ENCODE measurements at places on chromosomes 16 and 17.
A peak's percentile ranks its signal among the peaks of the same experiment; 100 is the strongest.

- no peak for DNase-seq
Measured at GRCh38 chr17:39775031-39775430, 37.3 kb downstream of the GRB7 start.

DNA sequence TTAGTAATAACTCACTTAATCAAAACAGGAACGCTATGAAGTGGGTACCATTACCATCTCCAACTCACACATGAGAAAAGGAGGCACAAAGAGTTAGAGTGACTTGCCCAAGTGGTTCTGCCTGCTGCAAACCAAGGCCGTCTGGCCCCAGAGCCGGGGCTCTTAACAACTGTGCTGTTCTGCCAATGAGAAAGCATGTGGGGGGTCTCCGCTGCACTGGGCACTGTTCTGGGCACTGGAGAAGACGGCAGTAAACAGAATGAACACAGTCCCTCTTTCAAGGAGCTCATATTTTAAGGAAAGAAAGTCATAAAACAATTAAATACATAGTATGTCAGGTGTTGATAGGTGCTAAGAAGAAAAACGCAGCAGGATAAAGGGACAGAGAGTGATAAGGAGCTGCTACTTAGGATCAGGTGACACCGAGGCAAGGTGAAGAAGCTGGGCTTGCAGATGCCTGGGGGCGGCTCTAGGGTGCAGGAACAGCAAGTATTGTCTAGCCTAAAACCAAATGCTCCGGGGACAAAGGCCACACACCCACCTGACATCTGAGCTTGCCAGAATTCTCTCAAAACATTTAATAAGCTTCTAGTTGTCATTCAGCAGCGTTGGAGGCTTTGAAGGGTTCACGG is 6.5 kb downstream of the STX8 start:
- DNase-seq = no peak

- DNase-seq = no peak
Measured at GRCh38 chr16:59593194-59593661, 859.1 kb upstream of the GOT2 start.

DNA sequence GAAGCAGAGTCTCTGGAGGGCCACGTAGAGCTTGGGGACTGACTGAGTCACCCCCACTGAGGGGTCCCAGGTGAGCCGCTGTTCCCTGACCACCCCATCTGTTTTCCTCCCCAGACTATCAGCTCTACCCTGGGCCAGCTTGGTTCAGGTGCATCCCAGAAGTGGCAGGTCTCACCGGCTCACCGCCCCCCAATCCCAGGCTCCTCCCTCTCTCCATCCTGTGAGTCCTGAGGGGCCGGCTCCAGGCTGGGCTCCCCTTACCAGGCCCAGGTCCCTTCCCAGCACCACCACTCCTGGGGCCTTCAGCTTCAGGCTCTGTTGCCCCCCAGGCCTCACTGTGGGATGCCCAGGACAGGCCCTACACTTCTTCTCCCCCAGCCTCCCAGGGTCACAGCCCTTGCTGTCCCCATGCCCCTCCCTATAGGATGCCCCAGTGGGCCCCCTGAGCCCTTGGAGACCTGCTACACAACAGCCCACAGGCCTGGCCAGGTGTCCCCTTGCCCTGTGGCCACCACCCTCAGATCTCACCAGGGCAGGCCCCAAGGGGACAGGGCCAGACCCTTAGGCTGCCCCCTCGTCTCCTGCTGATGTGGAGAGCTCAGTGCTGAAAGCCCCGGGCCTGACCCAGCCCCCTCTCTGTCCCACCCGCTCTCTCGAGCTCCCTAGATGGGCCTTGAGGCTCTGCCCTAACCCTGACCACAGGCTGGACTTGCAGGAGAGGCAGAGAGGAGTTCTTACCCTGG is 40.4 kb downstream of the TNFRSF13B start:
- DNase-seq = no peak

DNA sequence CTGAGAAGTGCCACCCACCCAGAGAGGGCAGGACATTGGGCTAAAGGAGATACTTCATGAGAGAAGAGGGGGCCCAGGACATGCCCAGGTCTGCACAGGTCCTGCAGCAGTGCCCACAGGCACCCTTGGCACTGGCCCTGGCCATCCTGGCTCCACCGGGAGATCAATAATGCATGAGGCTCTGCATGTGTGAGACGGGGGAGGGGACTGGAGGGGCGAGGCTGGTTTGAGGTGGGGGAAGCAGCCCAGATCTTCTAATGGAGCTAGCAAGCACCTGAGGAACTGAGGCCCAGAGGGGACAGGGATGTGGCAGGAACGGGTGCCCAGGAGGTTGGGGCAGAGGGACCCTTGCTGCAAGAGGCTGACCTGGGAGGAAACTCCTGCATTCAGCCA is 567 bp downstream of the OSBPL7 start:
- DNase-seq = no peak

DNA sequence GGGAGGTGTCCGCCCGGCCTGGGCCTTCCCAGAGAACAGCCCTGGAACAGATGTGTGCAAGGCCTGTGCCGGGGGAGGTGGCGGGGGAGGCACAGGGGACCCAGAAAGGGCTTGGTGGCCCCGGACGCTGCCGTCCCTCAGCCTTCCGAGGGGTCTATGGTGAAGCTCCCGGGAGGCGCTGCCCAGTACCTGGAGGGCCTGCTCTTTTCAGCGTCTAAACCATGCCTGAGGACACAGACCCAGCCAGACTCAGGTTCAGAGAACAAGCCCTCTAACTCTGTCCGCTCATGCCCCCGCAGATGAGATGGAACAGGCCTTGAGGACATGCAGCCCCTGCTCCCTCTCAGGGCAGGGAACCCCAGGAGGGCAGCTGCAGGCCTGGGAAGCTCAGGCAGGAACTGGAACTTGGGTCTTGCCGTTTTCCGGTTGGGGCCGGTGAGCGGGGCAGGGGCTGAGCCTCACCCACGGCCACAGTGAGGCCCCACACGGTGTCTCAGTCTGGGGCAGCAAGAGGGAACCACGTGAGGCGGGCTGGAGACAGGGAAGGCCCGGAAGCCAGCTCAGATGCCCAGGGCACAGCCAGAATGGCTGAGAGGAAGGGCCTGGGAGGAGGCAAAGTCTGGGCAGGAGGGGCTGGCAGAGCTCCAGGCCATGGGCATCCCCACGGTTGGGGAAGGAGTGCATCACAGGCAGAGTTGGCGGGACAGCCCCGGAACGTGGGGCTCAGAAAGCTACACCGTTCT is 12.5 kb downstream of the SLC16A3 start:
- no peak for DNase-seq

DNA sequence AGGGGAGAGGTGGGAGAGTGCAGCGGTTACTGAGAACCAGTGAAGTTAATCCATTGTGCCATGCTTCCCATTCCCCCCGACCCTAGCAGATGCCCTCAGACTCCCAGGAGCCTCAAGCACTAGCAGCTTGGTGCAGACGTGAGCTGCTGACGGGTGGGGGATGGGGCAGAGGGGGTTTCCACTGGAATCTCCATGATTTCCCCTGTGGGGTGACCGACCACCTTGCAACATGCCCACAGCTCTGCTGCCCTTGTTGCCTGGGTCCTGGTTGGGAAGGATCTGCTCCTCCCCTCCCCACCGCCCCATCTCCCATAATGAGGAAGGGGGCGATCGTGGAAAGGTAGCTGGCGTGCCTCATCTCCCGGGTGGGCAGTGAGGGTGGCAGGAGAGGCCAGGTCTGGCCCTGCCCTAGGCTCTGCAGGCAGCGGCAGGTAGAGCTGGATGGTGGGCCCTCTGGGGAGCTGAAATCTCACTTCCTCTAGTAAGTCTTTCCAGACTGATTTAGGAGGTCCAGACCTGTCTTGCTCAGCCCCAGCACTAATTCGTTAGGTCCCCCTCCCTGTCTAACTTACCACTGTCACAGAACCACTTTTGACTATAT is 9.6 kb downstream of the FLOT2 start:
- DNase-seq = no peak

DNA sequence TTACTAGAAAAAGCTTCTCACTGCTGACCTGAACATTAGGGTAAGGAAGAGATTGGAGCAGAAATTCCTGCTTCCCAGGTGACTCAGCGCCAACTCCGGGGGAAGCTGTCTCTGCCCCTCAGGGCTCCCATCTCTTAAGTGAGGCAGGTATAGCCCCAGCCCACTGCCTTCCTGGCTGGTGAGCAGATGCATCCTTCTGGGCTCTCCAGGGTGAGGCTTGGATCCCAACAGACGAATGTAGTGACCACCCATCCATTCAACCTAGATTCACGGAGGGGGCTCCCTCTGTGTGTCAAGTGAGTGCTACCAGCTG is 3.2 kb downstream of the ATP2C2 start:
- no peak for DNase-seq

- no peak for DNase-seq
Measured at GRCh38 chr16:89953671-89954406, 5.3 kb downstream of the DEF8 start.

- DNase-seq = no peak
Measured at GRCh38 chr17:82647593-82648164, 565 bp downstream of the WDR45B start.

GRCh38 chr17:10171581-10171981 is 26.8 kb downstream of the GAS7 start:
- no peak for DNase-seq

- no peak for DNase-seq
Measured at GRCh38 chr17:68519911-68520310, 7.7 kb downstream of the PRKAR1A start.

DNA sequence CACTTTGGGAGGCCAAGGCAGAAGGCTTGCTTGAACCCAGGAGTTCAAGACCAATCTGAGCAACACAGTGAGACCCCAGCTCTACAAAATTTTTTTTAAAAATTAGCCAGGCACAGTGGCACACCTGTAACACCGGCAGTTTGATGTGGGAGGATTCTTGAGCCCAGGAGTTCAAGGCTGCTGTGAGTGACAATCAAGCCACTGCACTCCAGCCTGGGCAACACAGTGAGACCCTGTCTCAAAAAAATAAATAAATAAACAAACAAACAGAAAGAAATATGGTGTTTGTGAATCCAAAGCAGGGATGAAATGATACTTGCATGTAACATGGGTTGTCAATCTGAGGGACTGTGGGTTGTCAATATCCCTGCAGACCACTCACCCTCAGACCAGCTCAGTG is 16.6 kb downstream of the FBXO31 start:
- DNase-seq = no peak

DNA sequence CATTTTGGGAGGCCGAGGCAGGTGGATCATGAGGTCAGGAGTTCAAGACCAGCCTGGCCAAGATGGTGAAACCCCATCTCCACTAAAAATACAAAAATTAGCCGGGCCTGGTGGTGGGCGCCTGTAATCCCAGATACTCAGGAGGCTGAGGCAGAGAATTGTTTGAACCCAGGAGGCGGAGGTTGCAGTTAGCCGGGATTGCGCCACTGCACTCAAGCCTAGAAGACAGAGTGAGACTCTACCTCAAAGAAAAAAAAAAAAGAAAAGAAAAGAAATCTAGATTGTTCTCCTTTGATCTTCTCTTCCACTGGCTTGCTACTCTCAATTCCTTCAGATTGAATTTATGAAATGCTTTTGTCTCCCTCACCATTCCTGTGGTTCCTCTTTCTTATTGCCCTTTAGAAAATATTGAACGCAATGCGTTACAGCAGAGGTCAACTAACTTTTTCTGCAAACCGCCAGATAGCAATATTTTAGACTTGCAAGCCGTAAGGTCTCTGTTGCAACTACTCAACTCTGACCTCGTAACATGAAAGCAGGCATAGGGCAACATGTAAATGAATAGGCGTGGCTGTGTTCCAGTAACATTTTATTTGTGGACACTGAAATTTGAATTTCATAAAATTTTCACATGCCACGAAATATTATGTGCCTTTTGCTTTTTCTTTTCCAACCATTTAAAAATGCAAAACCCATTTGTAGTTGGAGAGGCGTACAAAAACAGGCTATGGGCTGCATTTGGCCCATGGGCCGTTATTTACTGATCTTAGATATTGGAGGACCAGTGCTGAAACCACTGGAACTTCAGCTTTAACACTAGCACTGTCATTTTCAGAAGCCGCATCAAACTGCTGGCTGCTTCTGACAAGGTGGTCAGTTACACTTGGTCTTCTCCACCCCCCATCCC is 24.8 kb downstream of the PITPNC1 start:
- no peak for DNase-seq

- no peak for DNase-seq
Measured at GRCh38 chr17:6539871-6540270, 16.5 kb downstream of the PITPNM3 start.

- peak; percentile 89 for DNase-seq
Measured at GRCh38 chr17:31487648-31488263, 96.3 kb downstream of the RAB11FIP4 start.

- DNase-seq = no peak
Measured at GRCh38 chr17:50047083-50047482, 8.8 kb upstream of the ITGA3 start.

Measured in activated T-helper 1 cell treated with anti-CD3 and anti-CD28 coated beads, Interleukin-2, amount 50 U/mL, for 16 hours (primary cell).